ENCODE measurements at places on chromosomes 5 and 9.

DNA sequence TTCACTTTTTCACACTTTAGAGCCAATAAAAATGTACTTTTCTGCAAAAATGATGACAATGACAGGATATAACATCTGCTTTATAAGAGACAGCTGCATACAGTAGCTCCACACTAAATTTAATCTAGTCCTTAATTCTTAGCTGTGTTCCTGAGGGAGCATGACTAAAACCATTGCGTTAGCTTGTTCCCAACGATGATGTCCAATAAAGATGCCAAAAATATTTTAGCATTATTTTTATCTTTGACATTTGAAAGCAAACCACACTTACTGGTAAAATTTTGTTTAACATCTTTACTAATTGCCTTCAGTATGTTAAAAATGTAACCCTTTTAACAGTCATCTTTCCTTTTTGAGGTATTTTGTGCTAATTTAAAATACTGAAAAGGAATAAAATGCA, 382.7 kb downstream of the CHSY3 start:
- DNase-seq: peak; percentile 4

DNA sequence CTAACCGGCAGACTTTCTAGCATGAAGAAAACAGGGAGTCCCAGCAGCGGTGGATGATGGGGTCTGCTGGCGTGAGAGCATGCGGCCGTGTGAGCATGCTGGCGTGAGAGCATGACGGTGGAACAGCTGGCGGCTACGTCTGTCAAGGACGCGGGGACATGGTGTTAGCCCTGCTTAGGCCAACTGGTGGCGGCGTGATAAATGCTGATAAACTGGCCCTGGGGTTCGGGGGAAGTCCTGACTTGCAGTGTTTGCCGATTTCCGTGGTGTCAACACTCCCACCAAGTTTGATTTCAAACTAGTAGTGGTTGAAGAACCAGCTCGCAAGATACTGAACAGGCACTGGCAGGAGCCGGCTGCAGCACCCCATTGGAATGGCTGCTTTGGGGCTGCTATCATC, 122.4 kb upstream of the RAPGEF1 start:
- DNase-seq: peak; percentile 49

- DNase-seq: peak; percentile 14
These were observed 95.7 kb downstream of the HOMER1 start for GRCh38 chr5:79418276-79418675.

DNA sequence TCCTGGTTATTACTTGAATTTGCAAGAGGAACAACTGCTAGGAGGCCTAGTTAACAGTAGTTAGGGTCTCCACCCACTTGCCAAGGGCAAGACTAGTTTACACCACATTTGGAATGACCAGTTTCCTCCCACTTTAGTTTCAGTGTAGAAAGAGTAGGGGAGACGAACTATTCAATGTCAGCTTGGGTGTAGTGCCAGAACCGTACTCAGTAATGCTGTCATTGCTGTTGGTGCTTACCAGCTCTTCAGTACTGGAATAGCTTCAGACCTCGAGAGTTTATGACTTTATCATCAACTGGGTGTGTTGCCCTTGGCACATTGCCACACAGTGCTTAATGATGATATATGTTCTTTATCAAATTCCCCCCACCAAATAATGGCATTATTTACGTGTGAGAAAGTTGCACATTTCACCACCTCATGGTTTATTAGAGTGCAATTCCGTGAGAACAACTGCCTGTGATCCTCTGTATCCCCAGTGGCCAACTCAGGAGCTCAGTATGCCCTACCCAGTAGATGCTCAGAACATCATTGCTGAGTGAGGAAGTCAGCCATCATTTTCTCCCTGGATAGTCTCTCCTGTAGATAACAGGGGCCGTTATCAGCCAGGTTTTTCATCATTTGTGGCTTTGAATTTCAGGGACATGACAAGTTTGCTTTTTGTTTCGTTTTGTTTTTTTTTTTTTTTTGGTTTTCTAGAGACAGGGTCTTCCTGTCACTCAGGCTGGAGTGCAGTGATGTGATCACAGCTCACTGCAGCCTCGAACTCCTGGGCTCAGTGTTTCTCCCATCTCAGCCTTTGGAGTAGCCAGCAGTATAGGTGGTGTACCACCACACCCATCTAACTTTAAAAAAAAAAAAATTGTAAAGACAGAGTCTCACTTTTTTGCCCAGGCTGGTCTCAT, 67.3 kb downstream of the DOCK8 start:
- DNase-seq: no peak

- peak; percentile 96 for DNase-seq
These were observed 122.9 kb upstream of the DAB2 start for GRCh38 chr5:39547553-39548154.

DNA sequence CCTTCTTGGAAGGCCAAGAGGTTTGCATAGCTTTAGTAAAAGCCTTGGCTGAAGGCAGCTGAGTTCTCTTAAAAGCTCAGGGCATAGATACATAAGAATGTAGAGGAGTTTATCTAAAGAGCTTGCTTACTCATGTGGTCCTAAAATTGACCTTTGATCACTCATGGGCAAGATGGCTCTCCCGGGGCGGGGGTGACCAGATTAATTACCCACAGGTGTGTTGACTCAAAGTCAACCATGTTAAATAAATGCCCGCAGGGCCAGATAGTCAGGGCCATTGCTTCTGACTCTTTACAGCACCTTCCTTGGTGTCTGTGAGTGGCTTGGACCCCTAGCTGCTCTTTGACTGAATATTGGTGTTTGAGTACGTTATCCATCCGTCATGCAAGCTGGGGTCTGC, 33.1 kb upstream of the GHR start:
- DNase-seq: no peak

GRCh38 chr5:177508221-177508611, 1.4 kb downstream of the DOK3 start:
- no peak for DNase-seq

- no peak for DNase-seq
These were observed 22.9 kb downstream of the PROP1 start for GRCh38 chr5:177973066-177973635.

DNA sequence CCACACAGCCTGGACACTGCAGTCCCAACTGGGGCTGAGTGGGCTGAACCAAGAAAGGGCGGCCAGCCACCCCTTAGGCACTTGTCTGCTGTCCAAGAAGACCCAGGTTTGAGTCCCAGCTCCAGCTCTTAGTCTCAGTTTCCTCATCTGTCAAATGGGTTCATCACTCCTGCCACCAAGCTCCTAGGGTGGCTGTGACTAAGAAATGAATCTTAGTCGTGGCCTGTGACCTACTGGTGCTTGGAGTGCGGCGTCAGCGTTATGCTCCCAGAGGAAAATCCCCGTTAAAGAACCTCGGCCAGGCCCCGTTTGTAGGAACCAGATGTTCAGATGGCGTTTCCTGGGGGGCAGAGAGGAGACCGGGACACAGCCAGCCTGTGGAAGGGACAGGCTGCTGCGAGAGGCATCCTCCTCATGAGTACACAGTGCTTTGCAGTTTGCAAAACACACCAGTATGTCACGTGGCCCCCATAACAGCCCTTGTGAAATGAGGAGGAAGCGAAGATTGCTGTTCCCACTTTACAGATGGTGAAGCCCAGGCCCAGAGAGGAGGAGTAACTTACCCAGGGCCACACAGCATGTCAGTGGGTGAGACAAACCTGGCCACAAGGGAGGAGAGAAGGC, 3.3 kb downstream of the FIBCD1 start:
- no peak for DNase-seq

- no peak for DNase-seq
These were observed 897 bp downstream of the ROPN1L start for GRCh38 chr5:10442576-10442975.

DNA sequence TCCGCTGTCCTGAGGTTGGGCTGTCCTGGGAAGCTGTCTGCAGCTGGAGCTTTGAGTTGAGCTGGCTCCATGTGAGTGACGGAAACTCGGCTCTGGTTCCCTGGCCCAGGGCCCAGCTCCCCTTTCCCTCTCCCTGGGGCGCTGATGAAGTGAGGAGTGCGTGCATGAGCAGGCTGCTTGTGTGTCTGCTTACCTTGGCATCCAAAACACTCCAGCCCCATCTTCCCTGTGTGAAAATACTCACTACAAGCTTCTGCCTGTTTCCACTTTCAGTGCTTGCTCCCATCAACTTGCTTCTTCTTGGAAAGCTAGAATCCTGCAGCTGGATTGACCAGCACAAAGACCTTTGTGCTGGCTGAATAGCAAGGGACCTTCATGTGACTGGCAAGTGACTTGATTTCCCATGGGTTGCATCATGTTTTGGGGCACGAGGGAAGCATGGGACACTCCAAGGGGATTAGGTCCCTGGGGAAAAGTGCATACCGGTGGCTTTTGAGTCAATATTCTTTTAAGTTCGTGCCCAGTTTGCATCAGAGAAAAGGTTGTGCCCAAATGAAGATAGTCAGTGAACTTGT, 198.1 kb downstream of the GADD45G start:
- DNase-seq: peak; percentile 92

GRCh38 chr5:355958-356357, 34.4 kb downstream of the AHRR start:
- no peak for DNase-seq

GRCh38 chr5:132469380-132470009, 21.1 kb downstream of the IRF1 start:
- DNase-seq: no peak

DNA sequence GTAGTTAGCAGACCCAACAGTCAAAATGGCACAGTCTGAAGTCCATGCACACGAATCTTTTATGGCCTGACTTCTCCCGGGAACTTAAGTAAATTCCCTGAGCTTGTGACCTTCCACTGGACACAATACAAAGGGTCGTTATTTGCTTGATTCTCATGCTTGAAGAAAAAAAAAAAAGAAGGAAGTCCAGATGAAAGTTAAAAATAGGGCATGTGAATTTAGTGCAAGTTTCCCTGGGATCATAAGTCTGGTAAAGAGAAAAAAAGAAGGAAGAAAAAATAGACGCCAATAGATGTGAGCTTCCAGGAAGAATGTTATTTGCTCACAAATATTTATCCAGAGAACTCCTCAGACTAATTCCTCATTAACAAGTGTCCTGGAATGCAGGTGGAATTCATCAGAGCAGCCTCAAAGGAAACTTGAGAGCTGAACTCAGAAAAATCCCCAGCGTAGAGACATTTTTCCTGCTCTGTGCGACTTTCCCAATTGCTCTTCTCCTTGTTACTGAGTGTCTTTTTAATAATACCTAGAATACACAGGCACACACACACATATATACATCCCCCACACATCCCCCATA, 616.3 kb downstream of the EBF1 start:
- no peak for DNase-seq

DNA sequence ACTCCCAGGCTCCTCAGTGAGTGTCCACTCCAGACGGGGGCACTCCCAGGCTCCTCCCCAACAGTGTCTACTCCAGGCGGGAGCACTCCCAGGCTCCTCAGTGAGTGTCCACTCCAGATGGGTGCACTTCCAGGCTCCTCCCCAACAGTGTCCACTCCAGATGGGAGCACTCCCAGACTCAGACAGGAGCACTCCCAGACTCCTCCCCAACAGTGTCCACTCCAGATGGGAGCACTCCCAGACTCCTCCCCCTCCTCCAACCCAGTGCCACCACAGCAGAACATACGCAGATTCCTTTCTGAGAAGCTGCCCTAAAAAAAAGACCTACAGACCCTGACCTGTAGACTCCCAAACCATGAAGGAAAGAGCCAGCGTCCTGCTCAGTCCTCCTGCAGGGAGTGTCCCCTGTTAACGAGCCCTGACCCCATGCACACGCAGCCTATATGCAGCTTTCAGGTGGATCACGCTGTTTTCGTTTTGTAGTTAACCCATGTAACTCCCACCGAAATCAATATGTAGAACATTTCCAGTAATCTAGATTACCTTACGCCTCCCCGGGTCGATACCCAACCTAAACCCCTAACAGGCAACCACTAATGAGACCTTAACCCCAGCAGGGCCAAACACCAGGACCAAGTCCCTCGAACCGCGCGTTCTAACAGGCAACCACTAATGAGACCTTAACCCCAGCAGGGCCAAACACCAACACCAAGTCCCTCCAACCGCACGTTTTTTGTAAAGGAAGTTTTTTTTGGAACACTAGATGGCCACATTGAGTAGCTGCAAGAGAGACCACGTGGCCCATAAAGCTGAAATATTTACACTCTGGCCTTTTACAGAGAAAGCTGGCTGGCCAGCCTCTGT, 15.7 kb downstream of the PNPLA7 start:
- peak; percentile 75 for DNase-seq

- no peak for DNase-seq
These were observed 176.4 kb downstream of the TRPM6 start for GRCh38 chr9:74711341-74711740.

GRCh38 chr5:9641806-9642355, 11.7 kb upstream of the TAS2R1 start:
- DNase-seq: no peak

- no peak for DNase-seq
These were observed 554.0 kb downstream of the TLE4 start for GRCh38 chr9:80125731-80126264.

DNA sequence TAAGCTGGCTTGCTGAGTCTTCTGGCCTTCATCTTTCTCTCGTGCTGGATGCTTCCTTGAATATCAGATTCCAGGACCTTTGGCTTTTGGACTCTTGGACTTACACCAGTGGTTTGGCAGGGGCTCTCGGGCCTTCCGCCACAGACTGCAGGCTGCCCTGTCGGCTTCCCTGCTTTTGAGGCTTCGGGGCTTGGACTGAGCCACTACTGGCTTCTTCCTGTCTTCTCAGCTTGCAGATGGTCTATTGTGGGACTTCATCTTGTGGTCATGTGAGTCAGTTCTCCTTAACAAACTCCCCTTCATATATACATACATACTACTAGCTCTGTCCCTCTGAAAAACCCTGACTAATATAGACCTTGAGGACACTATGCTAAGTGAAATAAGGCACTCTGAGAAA, 78.3 kb upstream of the SSBP2 start:
- DNase-seq: no peak

DNA sequence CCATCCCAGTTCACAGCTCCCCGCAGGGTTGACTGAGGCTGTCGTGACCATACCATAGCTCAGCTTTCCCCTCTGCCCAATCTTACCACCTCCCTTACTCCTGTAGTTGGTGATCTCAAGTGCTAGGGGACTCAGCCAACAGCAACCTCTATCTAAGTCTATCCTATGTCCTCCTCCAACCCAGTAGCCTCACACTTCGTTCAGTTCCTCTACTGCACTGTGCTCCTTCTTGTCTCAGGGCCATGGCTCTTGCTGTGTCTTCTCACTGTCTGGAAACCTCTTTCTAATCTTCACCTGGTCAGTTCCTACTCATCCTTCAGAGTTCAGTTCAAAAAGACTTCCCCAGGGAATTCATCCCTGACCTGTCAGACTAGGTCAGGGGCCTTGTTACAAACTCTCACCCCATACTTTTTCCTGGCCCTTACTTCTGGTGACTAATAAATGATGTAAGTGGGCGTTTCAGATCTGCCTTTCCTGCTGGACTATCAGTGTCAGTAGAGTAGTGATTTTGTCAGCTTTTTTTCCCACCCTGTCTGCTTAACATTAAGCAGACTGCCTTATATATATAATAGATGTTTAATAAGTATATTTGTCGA, 53.6 kb upstream of the NR3C1 start:
- no peak for DNase-seq

- DNase-seq: peak; percentile 74
These were observed 42.4 kb downstream of the CWC27 start for GRCh38 chr5:64811050-64811640.

Data from tongue (tissue), 3 donors.